ENCODE measurements at places on chromosomes 1 and 21.

DNA sequence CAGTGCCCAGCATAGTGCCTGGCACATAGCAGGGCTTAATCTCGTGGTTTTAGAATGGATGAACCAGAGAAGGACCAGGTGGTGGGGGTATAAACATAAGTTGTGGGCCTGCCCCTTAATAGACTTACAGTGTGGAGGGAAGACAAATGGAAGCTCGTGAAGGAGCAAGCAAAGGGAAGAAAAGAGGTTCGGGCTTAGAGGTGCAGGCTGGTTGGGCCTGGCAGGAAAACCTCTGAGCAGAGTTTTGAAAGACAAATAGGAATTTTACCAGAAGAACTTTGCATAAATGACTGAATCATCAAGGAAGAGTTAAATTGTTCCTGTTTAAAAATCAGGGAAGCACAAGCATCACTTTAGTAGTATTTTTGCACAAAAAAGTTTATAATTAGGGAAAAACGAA, 4.5 kb downstream of the RHOU start:
- no peak for DNase-seq

DNA sequence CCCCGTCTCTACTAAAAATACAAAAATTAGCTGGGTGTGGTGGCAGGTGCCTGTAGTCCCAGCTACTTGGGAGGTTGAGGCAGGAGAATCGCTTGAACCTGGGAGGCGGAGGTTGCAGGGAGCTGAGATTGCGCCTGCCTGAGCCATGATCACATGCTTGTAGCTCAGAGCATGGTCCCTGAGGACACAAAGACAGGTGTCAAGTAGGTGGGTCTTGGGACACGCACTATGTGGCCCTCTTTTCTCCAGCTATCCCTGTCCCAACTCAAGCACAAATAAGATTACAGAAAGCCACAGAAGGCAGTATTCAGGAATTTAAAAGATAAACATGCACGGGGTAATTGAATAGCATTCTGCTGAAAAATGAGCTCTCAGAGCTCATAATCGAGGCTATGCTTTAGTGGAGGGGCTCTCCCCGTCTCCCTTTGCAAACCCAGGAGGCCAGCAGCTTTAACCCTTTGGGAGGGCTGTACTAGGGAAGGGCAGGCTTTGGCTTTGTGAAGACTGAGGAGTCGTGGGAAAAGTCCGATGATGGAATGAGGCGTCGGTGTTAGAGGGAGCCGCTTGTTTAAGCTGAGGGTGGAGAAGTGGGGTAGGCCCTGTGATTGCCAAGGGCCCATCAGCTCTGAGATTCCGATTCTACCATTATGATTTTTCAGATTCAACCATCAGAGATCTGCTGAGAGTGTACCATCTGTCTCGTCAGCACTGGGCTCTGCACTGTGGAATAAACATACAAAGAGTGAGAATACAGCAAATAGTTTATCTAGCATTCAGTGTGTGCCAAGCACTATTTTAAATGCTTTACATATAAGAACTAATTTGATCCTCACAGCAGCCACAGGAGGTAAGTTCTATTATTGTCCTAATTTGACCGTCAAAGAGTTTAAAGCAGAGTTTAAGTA, 59.7 kb upstream of the CD34 start:
- DNase-seq: no peak

GRCh38 chr1:35554266-35555211, 2.7 kb downstream of the KIAA0319L start:
- DNase-seq: no peak

DNA sequence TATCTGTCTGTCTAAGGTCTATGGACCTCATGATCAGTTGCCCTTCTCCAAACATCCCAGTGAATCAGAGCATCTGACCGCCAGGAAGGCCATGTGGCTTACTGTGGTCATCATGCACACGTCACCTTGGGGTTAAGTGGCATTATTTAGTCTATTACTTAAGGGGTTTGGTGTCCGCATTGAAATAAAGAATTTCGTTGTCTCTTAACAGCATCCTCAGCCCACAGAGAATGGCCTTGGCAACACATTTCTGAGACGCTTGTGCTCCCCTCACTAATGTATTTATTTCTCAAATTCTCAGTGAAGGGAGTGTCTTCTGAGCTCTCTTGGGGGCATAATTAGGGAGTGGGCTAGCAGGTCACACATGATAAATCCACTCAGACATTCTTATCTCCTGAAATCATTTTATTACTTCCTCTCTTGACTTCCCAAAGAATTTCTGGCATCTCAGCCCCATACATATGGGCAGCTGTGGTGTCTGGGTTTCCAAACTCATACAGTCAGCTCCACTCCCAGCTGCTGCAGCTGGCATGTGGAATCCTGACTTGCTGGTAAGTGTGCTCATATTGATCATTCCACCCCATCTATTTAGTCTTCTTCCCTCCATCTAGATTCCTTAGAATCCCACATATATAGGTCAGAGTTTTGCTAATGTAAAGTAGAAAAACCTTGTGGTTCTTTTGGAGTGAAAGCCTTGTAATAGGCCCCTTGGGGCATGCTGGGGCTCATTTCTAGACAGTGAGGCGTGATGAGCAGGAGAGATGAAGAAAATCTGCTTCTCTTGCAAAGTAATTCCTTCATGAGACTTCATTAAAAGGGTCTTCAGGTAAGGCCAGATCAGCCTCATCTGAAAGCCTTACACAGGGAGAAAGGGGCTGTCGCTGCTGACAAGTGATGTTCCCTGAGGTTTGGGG, 110.5 kb downstream of the HHAT start:
- peak; percentile 50 for DNase-seq

DNA sequence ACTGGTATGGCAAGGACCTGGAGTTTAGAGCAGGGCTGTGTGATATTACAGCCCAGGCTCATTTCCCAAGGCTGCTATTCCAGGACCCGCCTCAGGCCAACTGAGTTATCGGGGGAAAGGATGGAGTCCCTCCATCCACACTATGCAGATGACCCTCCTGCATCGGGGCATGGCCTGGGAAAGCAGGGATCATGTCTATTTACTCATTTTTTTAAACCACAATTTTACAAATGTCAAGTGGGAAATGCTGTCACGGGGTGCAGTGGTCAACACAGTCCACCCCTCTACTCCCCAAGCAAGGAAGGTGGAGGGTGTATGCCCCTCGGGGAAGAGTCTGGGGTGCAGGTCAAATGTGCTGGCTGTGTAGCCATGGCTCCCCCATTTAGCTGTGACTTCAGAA, 6.1 kb upstream of the CLEC20A start:
- no peak for DNase-seq

DNA sequence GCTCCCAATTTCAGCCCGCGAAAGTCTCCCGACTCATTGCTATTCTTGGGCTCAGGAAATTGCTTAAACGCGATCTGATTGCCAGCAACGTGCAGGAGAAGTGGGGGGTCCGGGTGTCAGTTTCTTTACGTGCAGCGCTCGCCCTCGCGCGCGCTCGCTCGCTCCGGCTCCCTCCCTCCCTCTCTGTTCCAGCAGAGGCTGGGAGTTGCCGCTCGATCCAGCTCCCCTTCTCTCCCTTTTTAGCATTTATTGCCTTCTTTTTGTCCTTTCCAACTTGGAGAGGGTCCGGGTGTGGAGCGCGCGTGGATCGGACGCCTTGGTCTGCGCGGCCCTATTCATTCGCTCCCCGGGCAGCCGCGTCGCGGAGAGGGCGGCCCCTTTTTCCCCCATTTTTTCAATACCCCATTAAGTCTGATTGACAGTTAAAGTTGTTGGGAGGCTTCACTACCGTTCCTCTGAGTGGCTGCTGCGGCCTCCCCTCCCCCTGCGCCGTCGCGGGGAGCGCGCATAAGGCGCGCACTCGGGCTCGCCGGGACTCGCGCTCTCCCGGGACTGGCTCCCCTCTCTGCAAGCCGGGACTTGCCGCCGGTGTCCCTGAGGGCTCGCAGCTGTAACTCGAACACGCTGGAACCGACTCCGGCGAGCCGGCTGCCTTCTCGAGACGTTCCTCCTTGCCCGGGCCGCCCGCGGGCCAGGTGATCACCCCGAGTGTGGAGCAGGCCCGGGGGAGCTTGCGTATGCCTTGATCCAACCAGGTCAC, at the start of gene DHRS3:
Gene DHRS3 (minus strand): TSS at position 310 of the 760 bp plus-strand sequence. CDS start 862 bp downstream, outside the sequence.
- DNase-seq: peak; percentile 94

GRCh38 chr1:209344156-209344555, 239.4 kb upstream of the CAMK1G start:
- no peak for DNase-seq

GRCh38 chr1:4960336-4960735, 305.9 kb downstream of the AJAP1 start:
- DNase-seq: no peak

DNA sequence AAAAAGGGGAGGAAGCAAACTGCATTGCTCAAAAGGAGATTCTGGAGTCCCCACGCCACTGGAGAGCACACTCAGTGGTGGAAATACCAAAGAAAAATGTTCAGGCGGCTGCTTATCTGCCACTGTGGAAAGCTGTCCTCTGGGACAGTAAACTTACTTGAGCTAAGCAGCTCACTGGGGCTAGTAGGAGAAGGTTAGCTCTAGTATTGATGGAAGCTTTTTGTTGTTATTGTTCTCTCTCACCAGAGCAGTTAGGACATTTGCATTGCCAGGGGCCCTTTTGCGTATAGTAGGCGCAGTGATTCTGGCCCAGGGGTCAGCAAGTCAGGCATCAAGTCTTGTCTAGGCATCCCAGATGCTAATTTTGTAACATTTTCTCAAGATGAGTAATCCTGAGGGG, 15.6 kb downstream of the BACE2 start:
- no peak for DNase-seq

DNA sequence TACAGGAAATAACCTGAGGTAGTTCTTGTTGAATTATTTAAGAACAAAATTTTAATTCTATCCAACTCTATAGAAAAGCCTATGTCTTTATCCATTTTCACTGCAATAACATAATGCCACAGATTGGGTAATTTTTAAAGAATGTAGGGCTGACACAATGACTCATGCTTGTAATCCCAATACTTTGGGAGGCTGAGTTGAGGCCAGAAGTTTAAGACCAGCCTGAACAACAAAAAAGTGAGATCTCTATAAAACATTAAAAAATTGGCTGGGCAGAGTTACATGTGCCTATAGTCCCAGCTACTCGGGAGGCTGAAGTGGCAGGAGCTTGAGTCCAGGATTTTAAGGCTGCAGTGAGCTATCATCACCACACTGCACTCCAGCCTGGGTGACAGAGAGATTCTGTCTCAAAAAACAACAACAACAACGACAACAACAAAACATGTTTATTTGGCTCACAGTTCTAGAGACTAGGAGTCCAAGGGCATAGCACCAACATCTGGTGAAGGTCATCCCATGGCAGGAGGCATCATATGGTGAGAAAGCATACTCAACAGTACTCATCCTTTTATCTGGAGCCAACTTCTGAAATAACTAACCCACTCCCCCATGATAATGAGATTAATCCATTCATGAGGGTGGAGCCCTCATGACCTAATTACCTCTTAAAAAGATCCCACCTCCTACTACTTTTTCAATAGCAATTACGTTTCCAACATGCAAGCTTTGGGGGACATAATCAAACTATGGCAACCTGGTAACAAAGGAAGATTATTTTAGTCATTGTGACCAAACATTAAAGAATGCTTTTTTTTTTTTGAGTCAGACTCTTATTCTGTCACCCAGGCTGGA, 59.6 kb downstream of the ABL2 start:
- peak; percentile 85 for DNase-seq

- no peak for DNase-seq
Observed at GRCh38 chr1:203481196-203481595, 5.6 kb downstream of the PRELP start.

DNA sequence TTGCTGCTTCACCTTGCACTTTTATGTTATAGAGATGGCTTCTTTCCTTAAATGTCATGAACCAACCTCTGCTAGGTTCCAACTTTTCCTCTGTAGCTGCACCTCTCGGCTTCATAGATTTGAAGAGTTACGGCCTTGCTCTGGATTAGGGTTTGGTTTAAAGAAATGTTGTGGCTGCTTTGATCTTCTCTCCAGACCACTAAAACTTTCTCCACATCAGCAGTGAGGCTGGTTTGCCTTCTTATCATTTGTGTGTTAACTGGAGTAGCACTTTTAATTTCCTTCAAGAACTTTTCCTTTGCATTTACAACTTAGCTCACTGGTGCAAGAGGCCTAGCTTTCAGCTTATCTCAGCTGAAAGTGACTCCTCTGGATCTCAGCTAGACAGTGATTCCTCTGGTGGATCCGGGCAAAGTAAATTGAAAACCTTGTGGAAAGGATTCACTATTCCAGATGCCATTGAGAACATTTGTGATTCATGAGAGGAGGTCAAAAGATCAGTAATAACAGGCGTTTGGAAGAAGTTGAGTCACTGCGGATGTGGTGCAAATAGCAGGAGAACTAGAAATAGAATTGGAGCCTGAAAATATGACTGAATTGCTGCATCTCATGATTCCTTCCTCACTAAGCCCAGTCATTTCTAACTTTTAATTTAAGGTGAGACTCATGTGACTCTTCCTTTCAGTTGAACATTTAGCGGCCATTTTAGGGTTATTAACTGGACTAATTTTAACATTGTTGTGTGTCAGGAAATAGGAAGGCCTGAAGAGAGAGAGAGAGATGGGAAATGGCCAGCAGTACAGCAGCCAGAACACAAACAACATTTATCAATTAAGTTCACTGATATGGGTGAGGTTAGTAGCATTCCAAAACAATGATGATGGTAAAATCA, 16.2 kb upstream of the RGS1 start:
- peak; percentile 97 for DNase-seq

DNA sequence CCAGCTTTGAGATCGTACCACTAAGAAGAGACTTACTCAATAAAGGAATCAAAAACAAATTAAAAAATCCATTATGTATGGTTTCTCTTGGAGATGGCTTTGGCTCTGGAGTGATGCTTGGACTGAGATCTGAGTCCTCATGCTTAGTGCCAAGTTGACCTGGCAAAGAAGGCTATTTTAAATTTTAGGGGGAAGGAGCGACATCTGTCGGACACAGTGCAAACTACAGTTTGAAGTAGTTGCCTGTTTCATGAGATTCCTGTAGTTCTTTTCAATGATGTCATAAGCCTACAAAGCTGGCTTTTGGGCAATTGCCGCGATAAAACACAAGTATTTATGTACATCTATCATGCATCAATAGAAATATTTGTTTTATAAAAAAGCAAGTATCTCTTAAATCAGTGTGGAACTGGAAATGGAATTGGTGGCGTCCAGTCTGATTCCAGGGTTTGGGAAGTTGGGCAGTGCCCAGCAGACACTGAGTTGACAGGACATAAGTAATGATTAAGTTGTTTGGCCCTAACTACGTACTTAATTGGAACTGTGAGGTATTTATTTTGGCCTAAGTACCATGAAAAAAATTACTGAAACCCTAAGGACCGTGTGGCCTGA, 50.0 kb downstream of the TBCE start:
- DNase-seq: peak; percentile 89

GRCh38 chr1:205313563-205314308, 7.8 kb downstream of the NUAK2 start:
- DNase-seq: peak; percentile 63

DNA sequence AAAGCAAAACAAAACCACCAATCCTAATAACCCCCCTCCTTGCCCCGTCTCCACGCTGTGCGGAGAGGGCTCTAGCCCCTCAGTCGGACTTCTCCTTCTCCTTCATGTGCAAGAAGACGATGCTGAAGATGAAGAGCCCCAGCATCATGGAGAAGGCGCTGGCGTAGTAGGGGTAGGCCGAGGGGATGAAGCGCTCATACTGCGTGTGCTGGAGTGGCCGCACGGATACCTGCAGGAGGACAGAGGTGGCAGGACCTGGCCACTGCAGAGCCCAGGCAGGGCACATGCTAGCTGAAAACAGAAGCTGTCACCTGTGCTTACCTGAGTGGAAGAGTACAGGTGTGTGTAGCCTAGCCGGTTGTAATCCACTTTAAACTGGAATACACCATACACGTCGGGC, 8.9 kb downstream of the DDOST start:
- no peak for DNase-seq

- peak; percentile 92 for DNase-seq
Observed at GRCh38 chr21:16330082-16330907, 600.5 kb downstream of the USP25 start.

GRCh38 chr1:22772014-22772413, 61.4 kb downstream of the EPHB2 start:
- DNase-seq: no peak
